Neuronal stem cell (in vitro differentiated cells): ENCODE measurements at places on chromosomes 3 and 15.

- no peak for DNase-seq
Observed at GRCh38 chr15:75235760-75236729, 22.1 kb upstream of the GOLGA6C start.

DNA sequence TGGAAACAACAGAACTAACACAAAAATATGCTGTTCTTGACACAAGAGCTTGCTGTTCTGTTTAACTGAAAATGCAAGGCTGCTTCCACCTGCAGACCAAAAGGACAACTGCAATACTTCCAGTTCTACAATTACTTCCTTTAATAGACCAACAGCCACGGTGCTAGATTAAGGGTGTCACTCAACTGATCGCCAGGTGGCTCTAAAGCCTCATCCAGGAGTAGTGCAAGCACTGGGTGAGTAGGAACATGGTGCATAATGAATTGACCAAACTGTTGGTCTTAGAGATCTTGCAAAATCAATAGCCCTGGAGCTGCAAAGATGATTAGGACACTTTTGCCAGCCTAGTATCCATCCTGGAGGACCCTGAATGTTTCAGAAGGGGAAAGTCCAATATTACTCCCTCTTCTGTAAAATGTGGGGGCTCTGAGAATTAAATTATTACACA lies 3.6 kb upstream of the CLDN16 start:
- no peak for DNase-seq

GRCh38 chr3:147934451-147935180 lies 525.5 kb downstream of the ZIC1 start:
- DNase-seq = no peak

- no peak for DNase-seq
Observed at GRCh38 chr3:37986479-37987314, 3.9 kb upstream of the VILL start.

GRCh38 chr3:26718315-26718714 lies 95.7 kb downstream of the LRRC3B start:
- DNase-seq = no peak

DNA sequence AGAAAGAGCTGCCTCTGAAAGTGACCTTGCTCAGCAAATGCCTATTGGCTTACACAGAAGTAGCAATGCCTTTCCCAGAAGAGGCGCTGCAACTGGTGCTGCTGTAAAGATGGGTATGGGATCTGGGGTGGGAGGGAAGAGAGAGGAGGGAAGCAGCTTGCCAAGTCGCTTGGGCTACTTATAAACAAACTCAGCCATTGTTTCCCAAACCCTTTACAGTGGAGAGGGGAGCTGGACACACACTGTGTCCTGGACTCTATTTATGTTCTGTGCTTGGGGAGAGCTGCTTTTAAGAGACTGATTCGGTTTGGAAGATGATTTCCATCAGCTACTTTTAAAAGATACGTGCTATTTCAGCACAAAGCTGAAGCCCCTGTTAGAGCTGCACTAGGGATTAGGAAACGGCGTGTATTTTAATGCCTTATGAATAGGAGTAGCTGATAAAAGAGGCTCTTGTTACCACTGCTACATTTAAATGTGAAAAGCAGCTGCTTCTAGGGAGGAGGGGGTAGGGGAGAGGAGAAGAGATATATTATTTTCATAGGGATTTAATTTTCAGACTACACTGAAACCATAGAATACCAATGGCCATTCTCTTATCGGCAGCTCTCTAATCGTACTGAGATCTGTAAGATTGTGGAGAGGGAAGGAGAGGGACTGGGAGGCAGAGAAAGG lies 440.6 kb downstream of the MCTP2 start:
- DNase-seq = peak; percentile 42

DNA sequence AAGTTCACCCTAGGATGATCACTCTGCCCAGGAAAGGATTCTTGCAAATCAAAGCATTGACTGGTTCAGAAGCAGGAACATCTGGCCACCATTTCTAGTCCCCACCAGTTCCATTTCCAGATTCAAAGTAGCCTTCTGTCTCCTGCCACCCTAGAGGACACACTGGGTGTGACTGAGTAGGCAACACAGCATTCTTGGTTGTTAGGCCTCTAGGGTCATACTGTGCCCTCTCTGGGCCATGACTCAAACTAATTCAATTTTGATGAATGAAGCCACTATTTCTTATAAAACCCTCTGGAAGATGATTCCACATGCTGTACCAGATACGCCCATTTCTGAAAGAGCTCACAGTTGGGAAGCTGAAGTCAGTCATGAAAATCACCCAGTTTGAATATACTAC lies 69.7 kb downstream of the WDR76 start:
- no peak for DNase-seq

DNA sequence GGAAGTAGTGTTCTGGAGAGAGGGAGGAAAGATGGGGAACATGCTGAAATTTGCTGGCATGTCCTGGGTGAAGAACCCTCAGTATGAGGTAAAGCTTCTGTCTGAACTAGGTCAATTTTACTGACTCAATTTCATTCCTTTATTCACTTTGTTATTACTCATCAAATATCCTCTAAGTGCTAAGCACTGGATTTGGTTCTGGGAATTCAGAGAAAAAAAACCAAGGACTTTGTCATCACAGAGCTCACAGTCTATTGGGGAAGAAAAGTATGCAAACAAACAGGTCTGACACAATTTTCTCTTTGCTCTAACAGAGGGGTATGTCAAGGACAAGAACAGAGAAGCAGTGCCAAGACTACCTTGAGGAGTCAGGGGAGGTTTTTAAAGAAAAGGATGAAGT lies 68.0 kb downstream of the TFG start:
- DNase-seq = no peak

DNA sequence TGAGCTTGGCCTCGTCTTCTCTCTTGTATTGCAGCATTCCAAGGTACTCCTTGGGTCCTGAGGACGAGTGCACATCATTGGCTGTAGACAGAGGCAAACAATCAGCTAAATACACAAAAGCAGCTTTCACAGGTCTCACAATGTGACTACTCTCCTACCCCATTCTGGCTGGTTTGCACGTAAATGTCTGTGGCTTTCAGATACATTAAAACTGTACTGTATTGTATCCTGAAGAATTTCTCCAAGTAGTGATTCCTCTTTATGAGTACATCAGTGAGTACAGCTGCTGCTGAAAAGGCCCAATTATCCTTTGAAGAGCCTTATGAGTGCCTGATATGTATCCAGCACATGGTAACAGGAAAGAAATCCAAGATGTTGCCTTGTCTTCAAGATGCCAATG lies 22.0 kb upstream of the GNB5 start:
- no peak for DNase-seq

DNA sequence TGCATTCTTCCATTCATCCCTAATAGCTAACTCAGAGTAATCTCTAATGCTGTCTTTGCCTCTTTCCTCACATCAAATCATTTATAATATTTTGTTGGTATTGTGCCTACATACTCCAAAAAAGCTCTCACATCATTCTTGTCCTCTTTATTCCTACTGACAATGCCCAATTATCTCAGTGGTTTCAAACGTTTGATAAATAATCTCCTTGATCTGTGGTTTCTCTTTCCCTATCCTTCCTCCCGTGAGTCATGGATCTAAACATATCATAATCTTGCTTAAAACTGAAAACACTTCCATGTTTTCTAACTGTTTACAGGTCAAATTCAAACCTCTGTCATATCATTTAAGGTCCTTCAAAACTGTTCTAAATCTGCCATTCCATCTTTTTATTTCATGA lies 115.1 kb downstream of the CNTN6 start:
- no peak for DNase-seq

DNA sequence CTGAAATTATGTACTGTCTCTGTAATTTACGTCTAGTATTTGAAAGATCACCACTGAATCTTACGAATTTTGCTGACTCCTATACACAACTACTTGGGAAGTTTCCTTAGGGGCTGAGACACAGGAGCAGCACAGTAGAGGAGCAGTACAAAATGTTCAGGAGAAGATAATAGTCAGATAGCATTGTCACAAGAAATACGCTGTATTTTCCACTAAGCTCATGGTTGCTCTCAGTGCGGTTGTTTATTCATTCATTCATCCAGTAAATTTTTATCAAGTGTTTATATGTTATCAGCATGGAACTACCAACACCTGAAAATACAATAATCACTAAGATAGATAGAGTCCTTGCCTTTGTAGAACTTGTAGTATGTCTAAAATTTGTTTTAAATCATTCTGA lies 34.5 kb downstream of the ALCAM start:
- DNase-seq = no peak

DNA sequence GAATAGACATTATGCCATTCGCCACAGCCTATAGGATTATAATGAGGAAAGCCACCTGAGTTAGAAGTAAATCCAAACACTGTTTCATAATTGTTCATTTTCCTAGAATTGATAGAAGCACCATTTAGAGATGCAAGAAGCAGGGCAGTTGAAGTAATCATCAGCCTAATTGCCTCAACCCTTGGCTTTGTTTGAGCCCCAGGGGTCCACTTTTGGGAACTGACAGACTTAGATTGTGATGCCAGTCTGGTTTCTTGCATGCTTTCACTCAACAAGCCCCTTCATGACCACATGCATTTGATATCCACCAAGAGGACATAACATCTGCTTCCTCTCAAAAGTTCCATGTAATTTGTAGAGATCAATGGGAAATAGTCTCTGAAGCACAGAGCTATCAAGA lies 97.2 kb upstream of the COL8A1 start:
- DNase-seq = no peak
